Stimulated activated CD8-positive, alpha-beta memory T cell treated with anti-CD3 and anti-CD28 coated beads, Interleukin-7, amount 100 ng/mL, for 48 hours (primary cell): ENCODE measurements at places on chromosomes 3 and 15.

DNA sequence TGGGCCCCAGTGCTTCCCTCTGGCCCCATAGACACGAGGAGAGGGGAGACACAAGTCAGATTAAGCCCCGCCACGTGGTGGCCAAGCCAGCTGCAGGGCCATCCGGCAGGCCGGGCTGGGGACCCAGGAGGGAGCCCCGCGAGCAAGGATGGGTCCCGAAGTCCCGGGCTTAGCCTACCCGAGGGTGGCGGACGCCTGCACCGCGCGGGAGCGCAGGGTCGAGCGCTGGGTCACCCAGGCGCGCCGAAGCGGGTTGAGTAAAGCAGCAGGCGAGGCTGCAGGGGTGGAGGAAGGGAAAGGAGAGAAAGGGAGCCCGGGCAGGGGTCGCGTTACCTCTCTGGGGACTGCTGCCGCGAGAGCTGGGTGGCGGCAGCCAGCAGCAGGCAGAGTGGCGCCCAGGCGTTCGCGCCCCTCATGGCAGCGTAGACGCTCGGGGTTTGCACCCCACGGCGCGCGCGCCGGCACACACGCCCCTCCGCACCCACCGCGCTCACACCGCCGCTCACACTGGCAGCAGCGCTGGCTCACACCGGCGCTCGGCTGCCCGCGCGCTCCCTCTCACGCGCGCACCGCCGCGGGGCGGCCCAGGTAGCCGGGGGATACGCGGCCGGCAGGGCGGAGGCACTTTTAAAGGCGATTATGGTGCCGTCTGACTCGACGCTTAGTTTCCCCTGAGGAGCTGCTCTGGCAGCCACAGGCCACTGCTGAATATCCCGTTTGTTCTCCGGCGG is at the start of gene PCOLCE2:
TSS of gene PCOLCE2 (minus strand) at position 603 of the 731 bp plus-strand sequence. CDS start at position 416, 187 bp downstream.
- no peak for DNase-seq

DNA sequence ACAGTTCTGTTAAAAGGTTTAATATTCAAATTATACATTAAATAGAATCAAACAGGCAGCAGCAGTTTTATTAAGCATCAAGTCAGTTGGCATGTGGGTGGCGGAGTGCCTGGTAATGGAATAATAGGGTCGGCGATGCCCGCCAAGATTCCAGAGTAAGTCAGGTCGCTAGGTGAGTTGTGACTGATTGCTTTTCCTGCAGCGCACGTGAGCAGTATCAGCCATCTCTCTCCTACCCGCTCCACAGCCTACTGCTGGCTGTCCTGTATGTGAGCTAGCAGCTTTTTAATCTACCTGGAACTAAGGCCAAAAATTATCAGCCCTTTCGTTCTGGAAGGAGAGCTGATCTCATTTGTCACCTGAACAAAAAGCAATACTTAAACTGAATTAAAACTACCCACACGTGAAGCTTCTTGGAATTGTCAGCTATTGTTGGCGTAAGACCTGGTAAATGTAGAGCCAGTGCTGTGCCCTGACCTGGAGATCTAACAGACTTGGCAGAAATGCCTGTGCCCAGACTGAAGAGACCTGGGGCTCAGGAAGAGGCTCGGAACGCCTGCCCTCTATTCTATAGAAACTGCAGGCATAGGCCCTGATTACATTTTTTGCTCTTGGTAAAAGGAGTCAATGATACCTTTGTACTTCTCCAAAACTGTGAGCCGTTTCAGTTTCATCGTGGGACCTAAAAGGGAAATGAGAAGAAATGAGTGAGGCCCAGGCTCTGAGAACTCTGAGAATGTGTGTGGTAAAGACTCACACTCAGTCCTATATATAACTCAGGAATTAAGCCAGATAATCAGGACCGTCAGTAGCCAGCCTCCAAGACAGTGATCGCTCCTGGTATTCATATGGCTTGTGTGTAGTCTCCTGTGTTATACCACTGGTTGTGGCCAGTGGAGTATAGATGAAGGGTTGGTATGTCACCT is 21.9 kb downstream of the IDH3A start:
- no peak for DNase-seq

GRCh38 chr15:60590935-60591495 is 112.1 kb upstream of the ICE2 start:
- no peak for DNase-seq

DNA sequence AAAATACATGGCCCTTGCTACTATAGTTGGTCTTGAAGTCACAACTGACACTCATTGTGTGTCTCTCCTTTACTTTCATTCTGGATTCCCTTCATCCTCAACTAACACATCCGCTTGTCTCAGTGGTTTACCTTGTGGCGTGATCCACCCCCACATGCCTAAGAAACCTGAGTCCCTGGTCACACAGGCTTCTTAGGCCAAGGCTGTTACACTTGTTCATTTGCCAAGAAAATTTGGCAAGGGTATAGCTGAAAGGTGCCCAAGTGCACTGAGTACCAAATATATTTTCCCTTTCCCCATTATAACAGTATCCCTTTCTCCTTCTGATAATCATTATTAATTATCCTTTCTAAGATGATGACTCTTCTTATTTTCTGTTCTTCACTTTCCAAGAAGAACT is 207.6 kb upstream of the STAC start:
- DNase-seq, result no peak

GRCh38 chr3:196111939-196112386 is 30.1 kb upstream of the TFRC start:
- DNase-seq, result no peak

DNA sequence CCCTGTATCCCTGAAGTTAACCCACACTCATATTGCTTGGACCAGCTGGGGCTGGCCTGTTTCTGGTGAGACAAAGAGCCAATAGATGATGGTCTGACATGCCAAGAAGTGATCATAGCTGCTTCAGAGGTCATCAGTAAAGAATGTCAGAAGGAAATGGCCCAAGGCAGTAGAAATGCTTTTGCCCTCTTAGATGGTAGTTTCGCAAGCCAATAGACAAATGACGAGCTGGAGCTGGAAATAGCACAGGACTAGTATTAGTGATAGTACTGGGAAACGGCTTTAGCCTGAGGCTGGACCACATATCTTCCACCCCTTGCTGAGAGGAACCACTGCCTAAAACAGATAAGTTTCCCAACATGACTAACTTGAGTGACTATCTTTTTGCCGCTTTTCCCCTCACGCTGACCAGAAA is 176.1 kb upstream of the THBS1 start:
- DNase-seq, result no peak

GRCh38 chr3:114558271-114558670 is 264.4 kb downstream of the TIGIT start:
- no peak for DNase-seq

DNA sequence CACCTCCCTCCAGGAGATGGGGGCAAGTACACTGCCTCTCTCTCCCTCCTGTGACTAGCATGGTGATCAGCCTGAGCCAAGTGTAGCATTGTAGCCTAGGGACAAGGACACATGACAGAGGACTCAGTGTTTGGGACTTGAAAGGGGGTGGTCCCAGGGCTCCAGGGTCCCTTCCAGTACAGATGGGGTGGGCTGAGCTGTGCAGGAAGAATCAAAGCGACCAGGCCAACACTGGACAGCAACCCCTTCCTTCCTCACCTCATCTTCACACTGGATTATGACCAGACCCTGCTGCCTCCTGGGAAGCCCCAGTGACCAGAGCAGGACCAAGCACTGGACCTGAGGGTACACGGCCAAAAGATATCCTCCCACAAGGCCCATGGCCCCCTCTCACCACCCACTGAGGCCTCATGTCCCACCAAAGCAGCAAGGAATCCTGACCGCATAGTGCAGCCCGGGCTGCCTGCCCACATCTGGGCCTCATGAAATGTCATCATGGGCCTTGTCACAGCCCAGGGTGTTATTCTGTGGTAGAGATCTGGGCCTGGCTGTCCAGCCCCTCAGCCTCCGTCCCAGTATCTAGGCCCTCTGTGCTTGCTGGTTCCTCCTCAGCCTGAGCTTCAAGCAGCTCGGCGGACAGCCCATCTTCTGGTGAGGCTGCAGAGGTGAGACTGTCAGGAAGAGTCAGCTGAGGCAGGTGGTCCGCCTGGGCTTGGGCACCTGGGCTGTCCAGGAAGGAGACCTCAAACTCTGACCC is 9.5 kb downstream of the GORASP1 start:
- no peak for DNase-seq

DNA sequence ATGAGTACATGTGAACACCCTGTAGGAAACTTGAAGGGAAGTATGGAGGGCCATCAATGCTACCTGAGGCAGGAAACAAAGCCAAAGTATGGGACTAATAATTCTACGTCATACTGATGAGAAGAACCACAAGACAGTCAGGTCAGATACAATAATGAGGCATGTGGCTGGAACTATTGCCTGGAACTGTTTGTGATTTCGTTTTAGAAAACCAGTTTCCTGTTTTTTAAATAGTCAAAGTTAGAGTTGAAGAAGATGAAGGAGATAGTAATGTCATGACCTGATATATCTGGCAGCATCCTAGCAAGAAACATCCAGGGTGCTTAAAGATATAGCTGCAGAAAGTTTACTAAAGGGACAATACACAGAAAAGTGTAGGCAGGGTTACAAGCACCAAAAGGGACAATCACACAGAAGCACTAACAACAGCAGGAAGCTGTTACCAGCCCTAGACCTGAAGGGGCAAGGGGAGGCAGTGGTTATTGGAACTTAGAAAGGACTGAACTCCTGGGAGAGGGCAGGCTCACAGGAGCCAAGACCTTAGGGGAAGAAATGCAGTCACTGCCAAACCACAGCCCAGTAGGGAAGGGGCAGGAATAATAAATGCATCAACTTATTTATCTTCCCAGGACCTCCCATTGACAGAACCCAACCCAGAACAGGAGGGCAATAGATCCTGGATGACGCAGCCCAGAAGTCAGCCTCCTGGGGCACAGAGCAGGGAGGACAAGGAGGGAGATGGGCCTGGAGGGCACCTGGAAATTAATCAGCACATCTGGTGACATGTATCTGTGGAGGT is 302.1 kb upstream of the STT3B start:
- no peak for DNase-seq

DNA sequence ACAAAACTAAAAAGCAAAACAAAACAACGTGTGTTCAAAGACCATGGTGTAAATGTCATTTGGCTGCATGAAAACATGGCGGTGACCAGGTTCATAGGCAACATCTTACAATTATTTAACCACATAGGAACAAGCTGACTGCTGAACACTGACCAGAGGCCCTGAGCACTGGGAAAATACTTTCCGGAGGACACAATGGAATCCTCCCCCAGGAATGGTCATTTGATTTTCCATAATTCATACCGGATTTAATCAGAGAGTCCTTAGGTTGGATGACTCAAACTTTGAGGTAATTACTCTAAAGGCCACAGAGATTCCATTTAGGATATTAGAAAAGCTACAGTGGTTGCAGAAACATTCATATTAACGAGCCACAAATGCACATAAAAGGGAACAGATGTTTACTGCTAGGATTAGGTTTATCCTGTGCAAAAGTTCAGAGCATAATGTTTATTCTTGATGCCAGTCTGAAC is 254.7 kb downstream of the NR1D2 start:
- DNase-seq, result no peak
